Hematopoietic multipotent progenitor cell treated with erythropoietin and hydrocortisone succinate and interleukin-3 and kit ligand, for 8 days (in vitro differentiated cells): ENCODE measurements at places on chromosomes 2 and 18.

DNA sequence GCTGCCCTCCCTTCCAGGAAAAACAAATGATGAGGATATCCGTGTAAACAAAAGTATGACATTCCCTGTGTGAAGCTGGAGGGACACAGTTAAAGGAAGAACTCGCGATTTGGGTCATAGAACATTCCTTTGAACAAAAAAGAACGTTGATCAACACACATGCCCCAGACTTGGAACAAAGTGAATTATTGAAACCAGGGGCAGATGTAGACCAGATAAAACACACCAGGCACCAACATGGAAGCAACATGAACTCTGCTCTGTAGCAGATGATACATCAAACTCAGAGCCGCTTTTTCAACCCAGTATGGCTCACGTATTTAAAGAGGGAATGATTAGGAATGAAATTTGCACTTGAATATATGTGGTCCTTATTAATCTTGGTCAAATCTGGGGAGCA lies 206.5 kb downstream of the TMEM182 start:
- DNase-seq, result no peak

GRCh38 chr2:6297238-6297637 lies 568.5 kb downstream of the CMPK2 start:
- no peak for DNase-seq

GRCh38 chr2:105454801-105455485 lies 56.1 kb upstream of the FHL2 start:
- peak; percentile 82 for DNase-seq

- DNase-seq, result no peak
Measured at GRCh38 chr18:69002233-69002632, 204.4 kb downstream of the CCDC102B start.

GRCh38 chr2:101063352-101064124 lies 61.4 kb downstream of the RPL31 start:
- no peak for DNase-seq

- no peak for DNase-seq
Measured at GRCh38 chr2:214088536-214088935, 322.3 kb upstream of the VWC2L start.

GRCh38 chr2:95316466-95317122 lies 19.4 kb downstream of the KCNIP3 start:
- DNase-seq, result no peak

DNA sequence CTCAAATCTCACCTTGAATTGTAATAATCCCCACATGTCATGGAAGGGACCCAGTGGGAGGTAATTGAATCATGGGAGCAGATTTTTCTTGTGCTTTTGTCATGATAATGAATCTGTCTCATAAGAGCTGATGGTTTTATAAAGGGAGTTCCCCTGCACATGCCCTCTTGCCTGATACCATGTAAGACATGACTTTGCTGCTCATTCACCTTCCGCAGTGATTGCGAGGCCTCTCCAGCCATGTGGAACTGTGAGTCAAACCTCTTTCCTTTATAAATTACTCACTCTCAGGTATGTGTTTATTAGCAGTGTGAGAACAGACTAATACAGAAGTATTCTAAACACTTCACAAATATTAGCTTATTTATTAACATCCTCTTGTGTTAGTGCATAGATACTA lies 516.7 kb downstream of the LRRTM4 start:
- no peak for DNase-seq

- DNase-seq, result no peak
Measured at GRCh38 chr18:74990563-74991081, 218.3 kb downstream of the PTGR3 start.

GRCh38 chr18:59814891-59815290 lies 84.9 kb upstream of the PMAIP1 start:
- DNase-seq, result no peak
